ENCODE measurements at places on chromosomes 4 and X. TPM values are rescaled to one million over a fixed set of nuclear protein-coding genes. Genes with fewer than 3 reads are reported as not detected.

Gene TENM3
- 1.8 TPM for total RNA-seq

Gene SLC6A14
- total RNA-seq = 0.03 TPM

Gene CLTRN
- 1.1 TPM for total RNA-seq

Gene SYNPO2
- total RNA-seq = 1.3 TPM

Gene CRMP1
- total RNA-seq = 3.9 TPM

Gene SSX2
- not detected for total RNA-seq

Gene TCEAL6
- not detected for total RNA-seq

Gene PCSK1N
- 47.3 TPM for total RNA-seq

Gene SLC34A2
- 0.02 TPM for total RNA-seq
